ENCODE measurements at places on chromosomes 1 and 21. TPM values are rescaled to one million over a fixed set of nuclear protein-coding genes. Genes with fewer than 3 reads are reported as not detected.
A peak's percentile ranks its signal among the peaks of the same experiment; 100 is the strongest.

FCRL6 gene
- 0.81 TPM for total RNA-seq

DNA sequence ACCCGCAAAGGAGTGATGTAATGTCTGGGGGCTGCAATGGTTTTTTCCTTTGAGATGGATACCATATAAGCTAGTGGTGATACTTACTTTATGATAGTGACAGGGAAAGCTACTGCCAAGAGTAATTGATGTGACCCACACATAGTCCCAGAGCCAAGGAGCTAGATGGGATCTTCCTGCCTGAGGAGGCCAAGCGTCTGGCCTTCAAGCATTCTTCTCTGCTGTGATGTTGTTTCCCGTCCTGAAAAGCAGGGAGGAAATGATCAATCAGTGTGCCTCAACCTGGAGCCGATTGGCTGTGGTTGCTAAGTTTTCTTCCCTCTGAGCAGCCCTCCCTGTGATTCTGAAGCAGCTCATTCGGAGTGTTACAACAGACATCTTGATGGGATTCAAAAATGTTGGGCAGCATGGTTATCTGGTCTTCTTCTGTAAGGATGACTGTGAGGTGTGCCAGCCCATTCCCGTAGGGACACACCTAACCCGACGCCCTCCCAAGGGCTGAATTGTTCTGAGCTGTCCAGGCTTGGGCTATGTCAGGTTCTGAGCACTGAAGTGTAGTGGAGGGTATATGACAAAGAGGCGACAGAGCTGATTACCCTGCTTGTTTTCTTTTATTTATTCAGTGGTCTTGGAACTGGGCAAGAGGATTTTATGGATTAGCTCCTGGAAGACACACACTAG is 56.7 kb downstream of the UCK2 start:
- no peak for DNase-seq

GRCh38 chr1:191729742-191730141 is 428.5 kb upstream of the RGS18 start:
- DNase-seq, result no peak

LRRC39 gene
- total RNA-seq, result 1.00 TPM

GRCh38 chr1:27521336-27521831 is 31.4 kb upstream of the WASF2 start:
- no peak for DNase-seq

AMY1C gene
- not detected for total RNA-seq

GRHL3 gene
- not detected for total RNA-seq

ELF3 gene
- total RNA-seq, result 0.98 TPM

DNA sequence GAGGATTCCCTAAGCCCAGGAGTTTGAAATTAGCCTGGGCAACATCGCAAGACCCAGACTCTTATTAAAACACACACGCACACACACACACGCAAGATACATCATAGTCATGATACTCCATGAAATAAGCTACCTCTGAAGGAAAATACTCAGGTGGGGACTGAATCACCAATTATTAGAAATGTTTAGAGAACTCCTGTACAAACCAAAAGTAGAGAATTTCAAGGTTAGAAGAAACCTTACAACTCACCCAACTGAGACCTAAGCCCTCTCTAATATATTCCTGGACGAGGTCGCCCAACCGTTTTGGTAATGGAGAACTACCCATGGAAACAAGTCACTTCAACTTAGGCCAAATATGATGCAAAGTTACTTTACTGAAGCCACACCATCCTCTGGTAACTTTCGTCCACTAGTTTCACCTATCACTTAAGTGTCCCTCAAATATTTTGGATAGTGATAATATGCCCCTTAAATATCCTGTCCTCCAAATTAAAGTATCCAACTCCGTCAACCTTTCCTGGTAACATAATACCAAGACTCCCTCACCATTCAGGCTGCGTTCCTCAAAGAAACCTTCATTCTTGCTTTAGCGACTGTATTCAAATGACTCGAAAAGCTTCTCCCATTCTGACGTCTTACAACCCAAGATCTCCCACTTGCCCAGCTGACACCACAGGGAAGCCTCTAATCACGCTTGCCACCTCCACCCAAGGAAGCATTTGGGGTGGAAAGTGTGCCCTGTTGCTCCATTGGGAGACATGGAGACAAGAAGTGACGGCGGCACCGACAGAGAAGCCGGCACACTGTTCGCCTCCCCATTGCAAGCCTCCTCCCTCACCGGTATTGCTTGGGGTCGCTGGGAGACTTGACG is 856 bp downstream of the NRDC start:
- peak; percentile 61 for DNase-seq

DNA sequence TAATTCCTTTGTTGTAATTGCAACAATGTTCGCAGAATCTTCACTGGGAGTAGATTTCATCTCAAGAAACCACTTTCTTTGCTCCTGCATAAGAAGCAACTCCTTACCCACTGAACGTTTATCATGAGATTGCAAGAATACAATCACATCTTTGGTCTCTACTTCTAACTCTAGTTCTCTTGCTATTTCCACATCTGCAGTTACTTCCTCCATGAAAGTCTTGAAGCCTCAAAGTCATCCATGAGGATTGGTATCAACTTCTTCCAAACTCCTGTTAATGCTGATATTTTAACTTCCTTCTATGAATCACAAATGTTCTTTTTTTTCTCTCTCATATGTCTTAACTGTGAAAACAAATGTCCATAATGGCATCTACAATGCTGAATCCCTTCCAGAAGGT is 118.6 kb upstream of the RAB4A start:
- DNase-seq, result no peak

GRCh38 chr21:42815217-42815616 is 64.1 kb downstream of the WDR4 start:
- DNase-seq, result no peak

DNA sequence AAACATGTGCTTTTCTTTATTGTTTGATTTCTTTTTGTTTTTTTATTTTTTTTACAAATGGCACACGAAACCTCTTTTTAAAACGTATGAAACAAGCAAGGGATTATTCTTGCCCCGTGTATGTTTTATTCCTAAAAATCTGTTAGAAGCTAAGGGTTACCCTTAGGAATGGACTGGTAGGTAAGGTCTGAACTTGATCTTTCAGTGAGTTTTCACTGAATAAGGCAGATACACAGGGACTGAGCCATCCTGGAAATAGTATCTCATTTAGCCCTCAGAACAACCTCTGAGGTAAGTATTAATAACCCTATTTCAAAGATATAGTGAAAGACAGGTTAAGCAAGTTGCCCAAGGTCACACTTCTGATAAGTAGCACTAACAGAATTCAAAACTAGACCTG is 6.0 kb downstream of the CD53 start:
- no peak for DNase-seq

- no peak for DNase-seq
Measured at GRCh38 chr1:4971666-4972065, 317.3 kb downstream of the AJAP1 start.

GRCh38 chr1:244106837-244107493 is 55.9 kb downstream of the ZBTB18 start:
- DNase-seq, result no peak

LIN28A gene
- total RNA-seq, result not detected

GRCh38 chr1:228684607-228685006 is 50.7 kb upstream of the RHOU start:
- no peak for DNase-seq

FCN3 gene
- not detected for total RNA-seq

DNA sequence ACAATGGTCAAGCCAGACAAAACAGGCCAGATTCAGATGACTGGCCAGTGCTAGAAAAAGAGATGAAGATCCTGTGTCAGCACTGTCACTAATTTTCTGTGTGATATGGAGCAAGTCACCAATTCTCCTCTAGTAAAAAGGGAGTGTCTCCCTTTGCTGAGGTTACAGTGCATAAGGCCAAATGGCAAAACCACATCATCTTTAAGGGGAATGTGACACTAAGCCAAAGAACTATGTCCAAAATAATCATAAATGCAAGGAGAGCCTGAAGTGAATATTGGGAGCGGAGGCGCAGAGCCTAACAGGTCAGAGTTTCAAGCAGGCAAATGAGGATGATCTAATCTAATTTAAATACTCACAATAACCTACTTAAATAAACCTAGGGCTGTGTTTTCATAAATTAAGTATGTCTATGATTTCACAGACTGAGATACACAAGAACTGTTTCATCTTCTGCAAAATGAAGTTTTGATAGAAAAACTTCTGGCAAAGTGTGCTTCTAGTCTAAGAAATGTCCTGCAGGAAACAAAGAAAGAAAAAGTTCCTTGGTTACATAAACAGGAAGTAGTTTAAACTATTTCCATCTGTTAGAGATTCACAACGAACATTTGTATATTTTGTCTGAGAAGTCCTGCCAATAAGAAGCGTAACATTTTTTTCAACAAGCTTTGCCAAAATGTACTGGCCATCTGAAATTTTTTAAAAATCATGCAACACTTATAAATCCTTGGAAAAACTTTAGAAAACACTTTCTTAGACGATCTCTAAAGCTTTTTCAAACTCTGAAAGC is 290.2 kb downstream of the LRRC40 start:
- DNase-seq, result no peak

DNA sequence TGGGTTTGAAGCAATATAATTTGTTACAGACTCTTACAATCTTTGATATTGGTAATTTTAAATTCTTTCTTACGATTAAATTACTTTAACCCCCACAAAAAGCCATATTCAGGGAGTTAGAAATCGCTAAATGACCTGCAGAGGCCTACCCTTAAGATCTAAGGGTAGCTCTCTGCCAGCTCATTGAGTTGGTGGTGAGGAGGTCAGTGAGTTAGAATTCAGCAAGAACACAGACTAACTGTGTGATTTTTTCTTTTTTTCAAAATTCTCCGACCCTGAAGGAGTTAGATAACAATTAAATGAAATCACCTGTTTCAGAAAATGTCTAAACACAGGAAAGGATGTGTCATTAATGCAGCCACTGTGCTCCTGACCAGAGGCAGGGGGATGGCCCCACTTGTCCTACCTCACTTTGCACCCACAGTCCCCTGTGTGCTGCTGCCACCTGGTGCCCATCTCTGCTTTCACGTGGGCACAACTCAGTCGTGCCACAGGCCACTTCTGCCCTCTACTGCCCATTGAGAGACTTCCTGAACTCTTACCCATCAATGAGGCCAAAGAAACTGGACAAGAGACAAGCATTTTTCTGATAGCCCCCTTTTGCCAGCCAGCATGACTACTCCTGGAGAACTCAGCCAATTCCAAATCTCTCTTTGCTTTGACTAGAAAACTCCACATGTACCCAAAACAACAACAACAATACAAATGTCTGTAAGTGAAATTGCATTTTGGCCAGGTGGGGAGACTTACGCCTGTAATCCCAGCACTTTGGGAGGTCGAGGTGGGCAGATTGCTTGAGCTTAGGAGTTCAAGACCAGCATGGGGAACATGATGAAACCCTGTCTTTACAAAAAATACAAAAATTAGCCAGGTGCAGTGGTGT is 8.4 kb downstream of the CFAP45 start:
- peak; percentile 88 for DNase-seq

GRCh38 chr1:17040135-17040534 is 13.7 kb downstream of the SDHB start:
- DNase-seq, result no peak

- DNase-seq, result peak; percentile 12
Measured at GRCh38 chr1:154751690-154752089, 118.4 kb downstream of the KCNN3 start.

DNA sequence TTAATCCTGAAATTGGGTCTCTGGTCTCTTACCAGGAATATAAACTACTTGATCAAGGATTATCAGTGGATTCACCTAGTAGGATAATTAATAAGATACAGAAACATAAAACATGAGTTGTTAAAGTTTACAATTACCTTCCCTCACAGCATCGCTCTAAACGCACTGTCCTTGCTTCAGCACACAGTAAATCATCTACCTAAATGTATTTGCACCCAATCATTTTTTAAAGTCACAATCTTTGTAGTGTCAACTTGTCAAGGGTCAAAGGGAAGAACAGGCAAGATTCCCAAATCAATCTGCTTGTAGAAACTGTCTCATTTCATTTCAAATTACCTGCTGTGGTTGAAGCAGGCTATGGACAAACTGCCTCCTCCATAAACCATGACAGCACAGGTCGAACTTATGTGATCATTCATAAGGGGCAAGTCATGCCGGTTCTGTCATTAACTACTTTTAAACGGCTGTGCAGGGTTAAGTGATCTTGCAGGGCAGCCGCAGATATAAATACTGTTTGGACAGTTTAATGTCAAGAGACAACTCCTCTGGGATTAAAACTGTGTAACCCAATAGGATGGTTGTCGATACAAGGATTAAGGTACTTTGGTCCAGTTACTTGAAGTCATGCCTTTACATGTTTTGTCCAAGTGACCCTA is 93.6 kb downstream of the ZNF281 start:
- no peak for DNase-seq

DNA sequence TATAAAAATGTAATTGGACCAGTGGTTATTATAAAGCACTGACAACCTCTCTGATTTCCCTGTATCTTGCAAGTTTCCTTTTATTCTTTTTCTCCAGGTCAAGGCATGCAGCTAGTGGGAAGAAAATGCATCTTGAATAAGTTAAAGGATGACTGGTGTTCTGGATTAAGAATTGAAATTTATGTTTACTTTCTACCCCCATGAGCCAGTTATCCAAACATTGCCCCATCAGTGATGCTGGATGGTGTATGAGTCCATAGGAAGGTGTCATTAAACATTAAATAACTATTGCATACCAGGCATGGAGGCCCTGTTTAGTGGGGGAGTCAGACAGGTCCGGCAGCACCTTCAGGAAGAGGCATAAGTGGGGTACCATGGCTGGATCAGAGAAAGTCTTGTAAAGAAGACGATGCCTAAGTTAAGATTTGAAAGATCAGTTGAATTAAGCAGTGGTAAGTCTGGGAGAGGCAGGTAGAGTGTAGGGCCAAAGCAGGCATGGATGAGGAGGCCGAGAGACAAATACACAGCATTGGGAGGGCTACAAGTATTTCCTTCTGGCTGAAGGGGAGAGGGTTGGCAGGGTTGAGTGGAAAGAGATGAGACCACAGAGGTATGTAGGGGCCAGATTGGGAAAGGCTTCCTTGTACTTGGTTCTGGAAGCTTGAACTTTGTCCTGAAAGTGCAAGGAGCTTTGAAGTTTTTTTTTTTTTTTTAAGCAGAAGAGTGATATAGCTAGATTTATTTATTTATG is 5.7 kb downstream of the SZRD1 start:
- DNase-seq, result peak; percentile 6

TNNI3K gene
- not detected for total RNA-seq

- DNase-seq, result peak; percentile 72
Measured at GRCh38 chr1:150464422-150464826, 22.8 kb upstream of the TARS2 start.

DNALI1 gene
- not detected for total RNA-seq

- no peak for DNase-seq
Measured at GRCh38 chr1:51840743-51841461, 37.6 kb downstream of the NRDC start.

RNF187 gene
- total RNA-seq, result 69.5 TPM

DNA sequence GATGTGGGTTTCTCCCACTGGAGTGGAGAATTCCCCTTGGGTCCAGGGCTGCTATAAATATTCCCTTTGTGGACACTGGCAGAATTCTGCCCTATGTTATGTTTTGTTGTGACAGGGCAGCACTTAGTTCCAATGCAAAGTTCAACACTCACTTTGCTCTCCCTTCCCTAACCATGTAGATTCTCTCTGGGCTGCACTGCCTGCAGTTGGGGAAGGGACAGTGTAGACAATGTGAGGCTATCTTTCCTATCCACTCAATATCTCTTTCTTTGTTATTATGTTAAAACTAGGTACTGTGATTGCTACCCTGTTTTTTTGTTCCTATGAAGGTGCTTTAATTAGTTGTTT is 19.6 kb downstream of the GPR88 start:
- no peak for DNase-seq

GRCh38 chr1:4408380-4408779 is 246.0 kb upstream of the AJAP1 start:
- no peak for DNase-seq

GRCh38 chr1:151384584-151384983 is 12.1 kb upstream of the SELENBP1 start:
- DNase-seq, result no peak

GRCh38 chr1:163745204-163745603 is 423.4 kb downstream of the NUF2 start:
- DNase-seq, result no peak

TNN gene
- not detected for total RNA-seq
